Sciatic nerve (tissue), 2 donors: ENCODE measurements at places on chromosomes 5 and 9.
A peak's percentile ranks its signal among the peaks of the same experiment; 100 is the strongest.

- DNase-seq = no peak
Measured at GRCh38 chr5:144144956-144145751, 25.3 kb downstream of the YIPF5 start.

- DNase-seq = no peak
Measured at GRCh38 chr5:1367149-1367548, 22.2 kb upstream of the CLPTM1L start.

DNA sequence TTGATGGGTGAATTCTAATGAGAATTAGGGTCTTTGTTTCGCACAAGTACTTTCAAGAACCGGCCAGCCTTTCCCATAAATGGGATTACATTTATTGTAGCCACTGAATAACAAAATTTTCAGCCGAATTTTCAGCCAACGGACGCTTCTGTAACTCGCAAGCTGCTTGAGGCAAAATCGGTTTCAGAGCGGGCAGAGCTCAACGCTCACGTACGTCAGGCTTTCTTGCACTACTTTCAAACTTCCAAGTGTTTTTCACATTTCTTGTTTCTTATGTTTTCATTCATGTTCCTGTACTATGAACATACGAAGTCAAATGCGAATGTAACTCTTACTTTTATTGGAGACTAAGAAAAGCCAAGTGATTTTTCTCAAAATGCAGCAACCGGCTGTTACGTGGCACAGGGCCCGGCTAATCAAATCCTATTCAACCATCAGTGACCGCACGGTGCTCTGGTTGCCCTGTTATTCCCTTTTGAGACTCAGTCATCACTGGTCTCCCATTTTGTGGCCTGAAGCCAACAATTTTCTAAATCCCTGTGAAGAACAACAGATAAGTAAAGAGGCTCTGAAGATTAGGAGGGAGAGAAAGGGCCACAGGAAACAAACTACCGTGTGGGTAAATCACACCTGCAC is 68.5 kb downstream of the SLC28A3 start:
- DNase-seq = no peak

DNA sequence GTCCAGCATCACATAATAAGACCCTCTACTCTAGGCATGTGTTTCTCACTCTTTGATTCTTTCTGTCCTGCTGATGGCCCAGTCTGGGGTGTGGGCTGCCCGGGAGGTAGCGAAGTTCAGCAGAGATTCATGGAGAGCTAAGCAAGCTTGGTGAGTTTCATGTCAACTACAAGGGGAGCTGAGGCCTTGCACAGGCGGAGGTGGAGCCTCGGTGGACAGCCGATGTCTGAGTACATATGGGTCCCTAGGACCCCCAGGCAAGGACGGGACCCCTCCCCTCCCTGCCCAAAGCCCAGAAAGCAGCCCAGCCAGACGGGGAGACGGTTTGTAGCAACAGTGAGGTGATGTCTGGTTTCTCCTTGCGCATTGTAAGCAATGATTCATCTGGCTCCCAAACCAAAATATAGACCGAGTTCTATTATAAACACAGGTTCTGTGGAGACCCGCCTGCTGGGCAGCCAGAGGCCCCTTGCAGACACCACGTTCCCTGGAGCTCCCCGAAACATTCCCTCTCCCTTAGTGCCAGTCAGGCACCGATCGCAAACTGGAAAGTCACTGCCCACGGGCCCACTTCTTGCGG is 45.5 kb downstream of the COL27A1 start:
- no peak for DNase-seq

DNA sequence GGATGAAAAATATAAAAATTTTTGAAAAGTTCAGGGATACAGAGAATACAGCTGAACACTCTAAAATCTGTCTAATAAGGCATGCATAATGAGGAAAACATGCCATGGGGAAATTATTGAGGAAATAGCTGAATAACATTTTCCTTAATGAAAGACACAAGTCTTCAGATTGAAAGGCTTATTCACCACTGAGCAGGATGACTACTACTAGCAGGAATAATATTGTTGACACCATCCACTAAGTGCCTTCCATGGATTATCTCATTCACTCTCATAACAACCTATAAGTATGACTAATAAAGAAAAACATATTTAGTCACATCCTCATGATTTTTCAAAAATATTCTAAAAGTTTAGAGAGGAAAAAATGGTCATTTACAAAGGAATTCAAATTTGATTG is 96.7 kb upstream of the FER start:
- DNase-seq = no peak

DNA sequence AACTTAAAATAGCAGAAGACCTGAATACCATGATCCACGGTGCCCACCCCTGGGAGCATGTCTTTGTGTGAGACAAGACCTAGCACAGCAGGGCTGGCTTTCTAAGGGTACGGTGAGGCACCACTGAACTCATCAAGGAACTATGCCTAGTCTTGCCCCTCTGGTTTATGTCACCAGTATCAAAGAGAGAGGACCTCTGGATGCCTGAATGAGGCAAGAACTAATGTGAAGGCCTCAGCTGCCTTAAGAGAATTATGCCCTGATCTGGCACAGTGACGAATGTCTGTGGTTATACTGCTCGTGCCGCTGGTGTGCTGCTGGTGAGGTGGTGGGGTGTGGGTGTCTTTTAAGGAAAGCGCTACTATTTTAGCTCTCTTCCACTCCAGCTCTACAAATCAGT is 23.0 kb downstream of the NREP start:
- DNase-seq = no peak

GRCh38 chr9:121748727-121749423 is 97.4 kb downstream of the DAB2IP start:
- DNase-seq = no peak

DNA sequence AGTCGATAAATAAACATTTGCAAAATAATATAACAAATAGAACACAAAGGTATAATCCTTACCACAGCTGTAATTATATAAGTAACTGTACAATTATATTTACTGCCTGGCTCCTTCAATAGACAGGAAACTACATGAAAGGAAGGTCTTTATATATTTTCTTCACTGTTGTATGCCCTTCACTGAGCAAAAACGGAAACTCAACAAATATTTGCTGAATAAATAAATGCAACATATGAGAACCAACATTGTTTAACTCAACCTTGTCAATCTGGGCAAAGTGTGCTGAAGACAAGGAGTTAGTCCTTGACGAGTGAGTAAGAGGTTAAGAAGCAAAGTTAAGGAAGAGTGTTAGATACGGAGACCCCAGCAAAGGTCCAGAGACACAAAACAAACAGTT is 22.6 kb downstream of the PSMD5 start:
- DNase-seq = no peak

DNA sequence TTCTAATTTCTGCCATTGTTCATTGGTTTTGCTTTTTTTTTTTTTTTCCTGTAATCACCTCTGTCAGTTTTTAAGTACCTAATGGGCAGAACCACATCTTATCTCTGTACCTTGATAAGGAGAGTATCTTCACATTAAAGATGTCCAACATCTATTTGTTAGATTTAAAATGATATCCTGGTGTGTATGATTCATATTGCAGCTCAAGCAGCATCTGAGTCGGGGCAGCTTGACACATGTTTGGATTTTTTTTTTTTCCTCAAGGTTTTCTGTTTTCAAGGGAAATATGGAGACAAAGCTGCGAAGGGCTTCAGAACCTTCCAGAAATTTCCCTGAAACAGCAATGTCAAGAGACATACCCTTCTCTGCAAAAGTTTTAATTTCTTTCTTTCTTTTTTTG is 164.7 kb downstream of the DOCK2 start:
- no peak for DNase-seq

- DNase-seq = peak; percentile 63
Measured at GRCh38 chr5:52799358-52799982, 11.8 kb downstream of the ITGA1 start.

- DNase-seq = no peak
Measured at GRCh38 chr5:140497897-140498296, 49.6 kb upstream of the EIF4EBP3 start.

- DNase-seq = no peak
Measured at GRCh38 chr9:75869236-75869635, 21.2 kb upstream of the PCSK5 start.

DNA sequence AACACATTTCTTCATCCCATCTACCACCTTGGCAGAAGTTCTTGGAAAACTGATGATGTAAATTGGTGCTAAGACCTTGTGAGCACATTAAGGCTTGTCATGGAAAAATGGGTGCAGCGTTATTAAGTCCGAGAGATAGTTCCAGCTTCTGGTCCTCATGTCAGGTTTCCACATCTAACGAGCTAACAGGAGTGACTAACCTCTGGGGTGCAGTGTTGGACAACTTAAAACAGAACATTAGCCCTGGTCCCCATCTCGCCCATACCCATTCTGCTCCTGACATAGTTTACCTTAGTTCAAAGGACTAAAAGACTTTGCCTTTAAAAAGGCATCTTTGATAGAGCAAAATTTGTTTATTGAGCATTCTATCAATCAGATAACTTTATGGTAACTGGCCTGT is 128.0 kb downstream of the SLC1A3 start:
- DNase-seq = no peak

GRCh38 chr9:15278091-15278687 is 28.8 kb downstream of the TTC39B start:
- DNase-seq = no peak
